ENCODE measurements at places on chromosomes 2 and 18. TPM values are rescaled to one million over a fixed set of nuclear protein-coding genes. Genes with fewer than 3 reads are reported as not detected.
A peak's percentile ranks its signal among the peaks of the same experiment; 100 is the strongest.

SPEG gene
- total RNA-seq, result 115 TPM

DNA sequence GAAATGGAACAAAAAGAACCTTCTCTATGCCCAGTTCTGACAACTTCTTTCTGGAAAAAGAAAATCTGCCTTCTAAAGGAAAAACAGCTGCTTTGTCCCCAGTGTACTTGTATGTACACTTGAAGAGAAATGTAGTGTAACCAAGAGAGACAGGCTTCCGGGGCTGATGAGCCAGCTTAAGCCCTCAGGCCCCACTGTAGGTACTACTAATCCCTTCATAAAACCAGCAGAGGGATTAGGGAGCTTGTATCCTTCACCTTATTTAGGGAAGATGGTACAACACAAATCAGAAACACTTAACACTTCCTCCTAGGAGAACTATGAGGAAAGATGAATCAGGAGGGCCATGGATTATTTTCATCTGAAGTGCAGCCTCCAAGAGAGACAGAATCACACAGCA lies 18.8 kb upstream of the SUCLG1 start:
- no peak for DNase-seq
- H3K4me3 ChIP-seq, result no peak overlapping the region
- no peaks in the 10 kb centered on the region for H3K4me1 ChIP-seq
- H3K36me3 ChIP-seq, result no peaks in the 10 kb centered on the region
- H3K27me3 ChIP-seq, result no peaks in the 10 kb centered on the region

- no peaks in the 10 kb centered on the region for H3K36me3 ChIP-seq
- DNase-seq, result peak; percentile 66
- no peak overlapping the region for H3K4me3 ChIP-seq
- H3K27ac ChIP-seq, result no peak overlapping the region
These were observed 69.4 kb upstream of the SH3RF3 start for GRCh38 chr2:109059474-109060165.

GRCh38 chr18:73839441-73839840 lies 308.2 kb downstream of the FBXO15 start:
- H3K27ac ChIP-seq, result no peak overlapping the region
- no peaks in the 10 kb centered on the region for H3K4me1 ChIP-seq
- no peaks in the 10 kb centered on the region for H3K36me3 ChIP-seq
- H3K27me3 ChIP-seq, result no peaks in the 10 kb centered on the region
- no peak overlapping the region for H3K4me3 ChIP-seq

DNA sequence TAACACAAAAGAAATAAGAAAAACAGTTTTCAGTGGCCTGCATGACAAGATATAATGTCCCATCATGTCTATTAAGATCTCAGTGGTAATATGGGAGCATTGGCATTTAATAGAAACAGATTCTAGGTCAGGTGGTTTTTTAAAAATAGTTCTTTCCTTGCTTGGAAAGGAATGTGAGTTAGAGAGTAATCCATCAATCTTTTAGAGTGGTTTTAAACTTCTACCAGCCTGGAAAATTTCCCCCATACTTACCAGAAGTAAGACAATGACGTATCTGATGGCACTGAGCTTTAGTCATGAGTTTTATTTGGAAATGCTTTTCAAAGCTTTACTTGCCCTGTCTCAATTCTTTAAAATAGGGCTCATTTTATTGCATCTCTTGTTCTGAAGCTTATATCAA lies 441.7 kb upstream of the SMIM21 start:
- H3K36me3 ChIP-seq, result no peaks in the 10 kb centered on the region
- no peaks in the 10 kb centered on the region for H3K4me1 ChIP-seq
- H3K4me3 ChIP-seq, result no peak overlapping the region
- no peak for DNase-seq

All from heart left ventricle (tissue), 16 donors.